ENCODE measurements at places on chromosomes 1 and 21.

DNA sequence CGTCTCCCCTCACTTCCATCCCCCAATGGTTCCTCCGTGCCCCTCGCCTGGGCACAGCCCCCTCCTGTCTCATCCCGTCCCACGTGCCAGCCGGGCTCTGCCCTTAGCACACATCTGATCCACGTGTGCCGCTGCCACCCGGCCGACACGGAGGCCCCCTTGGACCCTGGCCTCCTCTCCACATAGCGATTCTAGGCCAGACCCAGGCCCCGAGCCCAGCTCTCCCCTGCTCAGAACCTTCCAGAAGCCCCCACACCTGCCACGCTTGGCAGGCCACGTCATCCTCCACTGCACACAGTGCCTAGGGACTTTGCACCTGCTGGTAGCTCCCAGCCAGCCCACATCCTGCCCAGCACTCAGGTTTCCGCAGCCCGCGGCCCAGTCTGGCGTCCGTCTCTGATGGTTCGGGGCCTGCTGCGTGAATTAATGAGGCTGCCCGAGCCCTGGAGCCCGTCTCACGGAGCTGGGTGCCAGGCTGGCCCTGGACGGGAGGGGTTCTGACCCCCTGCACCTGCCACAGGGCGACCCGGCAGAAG, 20.1 kb downstream of the PLCH2 start:
- no peak for DNase-seq

- DNase-seq, result no peak
These were observed 8.1 kb downstream of the DNASE2B start for GRCh38 chr1:84406346-84406861.

DNA sequence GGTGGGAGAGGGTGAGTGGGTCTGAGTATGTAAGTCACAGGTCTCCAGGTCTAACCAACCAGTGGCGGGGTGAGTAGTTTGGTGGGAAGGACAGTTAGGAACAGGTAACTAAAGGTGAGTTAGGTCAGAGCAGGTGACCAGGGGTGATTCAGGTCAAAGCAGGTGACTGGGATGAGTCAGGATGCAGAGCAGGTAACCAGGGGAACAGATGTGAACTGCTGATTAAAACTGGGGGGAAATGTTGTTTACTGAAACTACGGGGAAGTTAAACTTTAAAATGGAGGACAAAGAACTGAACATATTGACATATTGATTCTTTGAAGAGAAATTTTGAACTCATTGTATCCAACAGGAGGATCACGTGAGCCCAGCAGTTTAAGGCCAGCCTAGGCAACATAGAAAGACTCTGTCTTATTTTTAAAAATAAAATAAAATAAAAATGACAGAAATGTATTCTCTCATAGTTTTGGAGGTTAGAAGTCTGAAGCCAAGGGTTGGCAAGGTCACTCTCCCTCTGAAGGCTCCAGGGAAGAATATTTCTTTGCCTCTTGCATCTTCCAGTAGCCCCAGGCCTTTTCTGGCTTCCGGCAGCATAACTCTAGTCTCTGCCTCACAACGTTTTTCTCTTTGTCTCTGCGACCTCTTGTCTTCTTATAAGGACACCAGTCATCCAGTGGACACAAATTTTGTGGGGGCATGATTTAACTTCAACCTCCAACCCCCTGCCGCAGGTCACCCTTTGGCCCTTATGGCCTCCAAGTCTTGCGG, 64.3 kb upstream of the TINAGL1 start:
- DNase-seq, result no peak

GRCh38 chr1:6785728-6786505, 663 bp downstream of the CAMTA1 start:
- peak; percentile 73 for DNase-seq

- no peak for DNase-seq
These were observed 19.3 kb upstream of the FOXO6 start for GRCh38 chr1:41341772-41342562.

GRCh38 chr1:180311011-180311730, 81.1 kb downstream of the LHX4 start:
- no peak for DNase-seq

DNA sequence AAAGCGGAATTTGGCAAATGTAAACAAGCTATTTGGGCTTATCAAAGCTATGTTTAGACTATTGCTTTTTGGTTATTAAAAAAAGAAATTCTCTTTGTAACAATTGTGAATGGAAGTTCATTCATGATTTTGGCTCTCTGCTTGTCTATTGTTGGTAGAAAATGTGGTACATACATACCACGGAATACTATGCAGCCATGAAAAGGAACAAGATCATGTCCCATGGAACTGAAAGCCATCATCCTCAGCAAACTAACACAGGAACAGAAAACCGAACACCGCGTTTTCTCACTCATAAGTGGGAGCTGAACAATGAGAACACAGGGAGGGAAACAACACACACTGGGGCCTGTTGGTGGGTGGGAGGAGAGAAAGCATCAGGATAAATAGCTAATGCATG, 465.4 kb downstream of the SETD4 start:
- DNase-seq, result no peak

GRCh38 chr1:168766568-168766967, 37.6 kb upstream of the DPT start:
- no peak for DNase-seq

GRCh38 chr1:183580281-183580682, 10.0 kb downstream of the NCF2 start:
- DNase-seq, result peak; percentile 57

- no peak for DNase-seq
These were observed 170.8 kb downstream of the LBR start for GRCh38 chr1:225257081-225257480.

- DNase-seq, result no peak
These were observed 26.4 kb downstream of the TRAF5 start for GRCh38 chr1:211352985-211353515.

DNA sequence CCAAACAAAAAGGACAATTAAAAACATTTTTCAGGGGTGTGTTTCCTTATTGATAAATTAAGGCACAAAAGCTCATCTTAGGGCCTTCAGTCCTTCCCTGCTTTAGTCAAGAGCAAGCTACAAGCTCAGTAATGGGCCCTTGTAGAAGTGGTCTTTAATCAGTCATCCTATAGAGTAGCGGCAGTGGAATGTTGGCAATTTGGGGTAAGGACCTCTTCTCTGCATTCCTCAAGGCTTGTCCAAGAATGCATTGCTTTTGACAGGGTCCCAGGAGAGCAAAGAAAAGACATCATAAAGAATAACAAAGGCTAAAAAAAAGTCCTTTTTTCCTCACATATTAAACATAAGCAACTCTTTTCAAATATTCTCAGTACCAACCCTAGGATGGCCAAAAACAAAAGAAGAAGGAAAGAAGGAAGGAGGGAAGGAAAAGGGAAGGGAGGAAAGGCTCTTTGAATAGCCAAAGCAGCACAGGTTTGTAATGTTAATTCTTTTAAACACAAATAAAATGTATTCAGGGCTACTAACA, 27.3 kb upstream of the CAMK1G start:
- no peak for DNase-seq

GRCh38 chr1:119115311-119115710, 25.1 kb downstream of the WARS2 start:
- DNase-seq, result no peak

GRCh38 chr1:185408700-185409270, 91.7 kb upstream of the IVNS1ABP start:
- no peak for DNase-seq

- DNase-seq, result no peak
These were observed 3.1 kb downstream of the CCDC190 start for GRCh38 chr1:162857850-162858249.

DNA sequence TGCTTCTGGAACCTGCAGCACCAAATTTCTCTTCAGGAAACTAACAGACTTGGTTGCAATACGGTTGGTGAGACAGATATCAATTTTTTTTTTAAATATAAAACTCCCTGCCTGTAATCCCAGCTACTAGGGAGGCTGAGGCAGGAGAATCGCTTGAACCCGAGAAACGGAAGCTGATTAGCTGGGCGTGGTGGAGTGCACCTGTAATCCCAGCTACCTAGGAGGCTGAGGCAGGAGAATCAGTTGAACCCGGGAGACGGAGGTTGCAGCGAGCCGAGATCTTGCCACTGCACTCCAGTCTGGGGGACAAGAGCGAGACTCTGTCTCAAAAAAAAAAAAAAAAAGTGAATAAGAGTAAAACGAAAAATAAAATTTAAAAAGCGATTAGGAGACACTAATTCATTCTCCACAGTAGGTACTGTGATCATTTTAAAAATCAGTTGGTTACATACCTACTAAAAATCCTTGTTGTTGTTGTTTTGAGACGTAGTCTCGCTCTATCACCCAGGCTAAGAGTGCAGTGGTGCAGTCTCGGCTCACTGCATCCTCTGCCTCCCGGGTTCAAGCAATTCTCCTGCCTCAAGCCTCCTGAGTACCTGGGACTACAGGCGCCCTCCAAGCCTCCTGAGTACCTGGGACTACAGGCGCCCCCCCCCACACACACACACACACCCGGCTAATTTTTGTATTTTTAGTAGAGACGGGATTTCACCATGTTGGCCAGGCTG, 796 bp upstream of the RBM8A start:
- no peak for DNase-seq

GRCh38 chr1:61268546-61269240, 186.3 kb downstream of the NFIA start:
- DNase-seq, result no peak

DNA sequence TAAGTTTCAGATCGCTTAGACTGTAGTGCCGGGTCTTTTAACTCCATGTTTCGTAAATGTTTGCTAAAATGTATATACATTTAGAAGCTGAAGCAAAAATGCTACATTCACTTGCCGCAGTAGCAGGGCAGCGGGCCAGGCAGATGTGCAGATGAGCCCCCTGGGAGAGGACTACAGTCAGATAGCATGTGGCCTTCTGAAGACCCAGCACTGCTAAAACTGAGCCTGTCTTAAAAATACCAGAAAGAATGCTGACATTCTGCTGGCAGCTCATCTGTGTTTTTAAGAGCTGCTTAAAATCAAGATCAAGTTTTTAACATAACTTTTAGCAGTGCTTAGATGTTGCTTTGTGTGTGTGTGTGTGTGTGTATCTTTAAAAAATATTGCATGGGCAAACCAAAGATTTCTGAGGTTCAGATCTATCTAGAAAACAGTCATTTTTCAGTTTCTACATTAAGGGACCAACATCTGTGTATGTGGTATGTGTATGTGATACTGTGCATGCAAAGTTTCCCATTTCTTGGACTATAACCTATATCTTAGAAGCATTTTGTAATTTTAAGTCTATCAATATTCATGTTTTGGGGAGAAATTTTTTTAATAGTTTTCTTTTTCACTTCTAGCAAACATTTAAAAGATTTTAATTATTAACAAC, 31.7 kb downstream of the CHRM3 start:
- DNase-seq, result no peak

DNA sequence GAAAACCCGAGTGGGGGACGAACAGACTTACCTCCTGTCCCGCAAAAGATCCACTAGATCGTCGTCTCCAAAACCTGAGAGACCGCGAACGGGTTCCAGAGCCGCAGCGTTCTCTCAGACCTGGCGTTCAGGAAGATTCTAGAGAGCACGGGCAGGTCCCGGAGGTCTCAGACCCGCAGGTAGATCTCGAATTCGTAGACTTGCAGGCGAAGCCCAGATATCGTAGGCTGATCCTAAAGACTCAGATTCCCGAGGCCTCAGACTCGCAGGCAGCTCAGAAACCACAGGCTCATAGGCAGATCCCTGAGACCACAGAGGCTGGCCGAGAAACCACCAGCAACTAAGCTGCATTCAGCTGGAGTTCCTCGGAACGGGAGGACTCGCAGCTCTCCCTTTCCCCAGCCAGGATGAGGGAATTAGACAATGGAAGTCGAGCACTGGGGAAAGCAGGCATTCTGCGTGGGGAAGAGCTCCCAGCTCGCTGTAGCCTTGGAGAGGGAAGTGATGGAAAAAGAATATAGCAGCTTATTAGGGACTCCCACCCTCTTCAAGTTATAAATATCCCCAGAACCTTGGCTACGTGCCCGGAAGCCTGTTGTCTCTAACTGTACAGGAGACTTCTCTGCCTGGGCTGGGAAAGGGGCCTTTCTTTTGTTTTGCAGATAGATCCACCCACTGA, at the start of gene ZNF436:
Gene ZNF436 (minus strand): TSS at position 502 of the 679 bp plus-strand sequence. CDS start 1,831 bp downstream, outside the sequence.
- peak; percentile 95 for DNase-seq

- no peak for DNase-seq
These were observed 525 bp downstream of the RYR2 start for GRCh38 chr1:237042526-237042891.

GRCh38 chr21:46168659-46169386, 13.4 kb upstream of the FTCD start:
- DNase-seq, result peak; percentile 4

- no peak for DNase-seq
These were observed 33.3 kb upstream of the PGBD5 start for GRCh38 chr1:230459465-230459864.

DNA sequence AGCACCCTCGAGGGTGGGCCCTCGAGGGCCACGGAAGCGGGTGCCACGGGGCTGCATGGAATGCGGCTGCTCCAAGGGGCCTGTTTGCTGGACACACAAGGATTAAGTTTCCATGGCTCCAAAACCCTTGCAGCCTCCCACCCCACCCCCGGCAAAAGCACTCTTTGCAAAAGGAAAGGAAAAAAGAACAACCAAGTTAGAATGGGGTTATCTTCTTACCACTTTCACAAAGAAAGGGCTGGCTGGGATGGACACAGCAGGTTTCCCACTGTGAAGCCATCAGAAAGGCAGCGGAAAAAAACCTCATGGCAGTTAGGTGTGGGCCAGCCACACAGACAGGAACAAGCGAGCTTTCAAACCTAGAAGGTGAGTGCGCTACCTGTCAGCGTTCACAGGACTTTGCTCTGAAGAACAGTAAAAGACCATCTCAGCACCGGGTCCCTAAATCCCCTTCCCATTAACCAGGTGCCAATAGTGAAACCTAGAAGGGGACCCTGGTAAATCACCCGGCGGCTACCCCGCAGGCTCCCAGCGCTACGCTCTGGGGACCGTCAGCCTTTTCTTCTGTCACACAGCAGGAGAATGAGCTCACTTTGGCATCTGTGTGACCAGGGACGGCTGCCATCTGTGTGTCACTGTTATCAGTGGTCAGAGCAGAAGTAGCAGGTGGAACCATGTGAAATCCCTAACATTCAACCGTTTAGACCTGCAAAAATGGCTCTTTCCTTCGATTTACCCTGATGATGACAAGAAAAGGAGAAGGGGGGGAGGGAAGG, 93.0 kb downstream of the SIM2 start:
- no peak for DNase-seq

DNA sequence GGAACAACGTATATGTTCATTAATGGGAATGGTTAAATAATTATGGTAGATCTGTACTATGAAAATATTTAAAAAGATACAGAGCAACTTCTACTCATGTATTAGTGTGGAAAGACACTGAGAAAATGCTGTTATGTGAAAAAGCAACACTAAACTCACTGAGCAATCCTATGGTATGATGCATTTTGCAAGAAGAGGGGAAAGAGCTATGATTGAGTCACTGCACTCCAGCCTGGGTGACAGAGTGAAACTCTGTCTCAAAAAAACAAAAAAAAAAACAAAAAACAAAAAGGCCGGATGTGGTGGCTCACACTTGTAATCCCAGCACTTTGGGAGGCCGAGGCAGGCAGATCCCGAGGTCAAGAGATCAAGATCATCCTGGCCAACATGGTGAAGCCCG, 44.4 kb downstream of the ATP5PO start:
- no peak for DNase-seq

GRCh38 chr1:171738911-171739310, 3.0 kb downstream of the VAMP4 start:
- DNase-seq, result no peak

All from right hindlimb (tissue), 1 donor.